G401 (cell line): ENCODE measurements at places on chromosomes 1 and 21. TPM values are rescaled to one million over a fixed set of nuclear protein-coding genes. Genes with fewer than 3 reads are reported as not detected.

DNA sequence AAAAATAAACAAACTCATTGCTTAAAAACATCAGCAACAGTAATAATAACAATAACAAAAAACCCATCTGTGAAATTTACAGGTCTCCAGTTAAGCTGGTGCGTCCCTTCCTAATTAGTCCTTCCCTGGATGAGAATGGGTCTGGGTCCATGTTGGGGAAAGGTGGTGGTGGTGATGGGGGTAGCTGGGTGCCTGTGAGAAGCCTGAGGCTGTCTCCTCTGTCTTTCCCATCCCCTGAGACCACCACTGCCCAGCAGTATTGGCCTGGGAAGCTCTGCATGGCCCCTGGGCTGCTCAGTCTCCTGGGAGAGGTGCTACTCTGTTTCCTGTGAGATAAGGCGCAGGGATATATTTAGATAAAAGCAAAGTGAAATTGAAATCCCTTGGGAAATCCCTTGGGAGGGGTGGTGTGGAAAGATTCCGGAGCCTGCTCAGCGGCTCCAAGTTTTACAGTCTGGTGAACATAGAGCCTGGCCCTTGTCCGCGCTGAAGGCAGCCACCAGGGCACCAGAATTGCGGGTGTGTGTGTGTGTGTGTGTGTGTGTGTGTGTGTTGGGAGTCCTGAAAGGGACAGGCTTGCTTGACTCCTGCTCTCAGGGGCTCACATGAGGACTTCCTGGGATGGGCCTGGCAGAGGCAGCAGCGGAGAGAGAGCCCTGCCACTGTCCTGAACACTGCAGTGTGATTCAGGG, 150.2 kb downstream of the FOXD2 start:
- no peak for DNase-seq

DNA sequence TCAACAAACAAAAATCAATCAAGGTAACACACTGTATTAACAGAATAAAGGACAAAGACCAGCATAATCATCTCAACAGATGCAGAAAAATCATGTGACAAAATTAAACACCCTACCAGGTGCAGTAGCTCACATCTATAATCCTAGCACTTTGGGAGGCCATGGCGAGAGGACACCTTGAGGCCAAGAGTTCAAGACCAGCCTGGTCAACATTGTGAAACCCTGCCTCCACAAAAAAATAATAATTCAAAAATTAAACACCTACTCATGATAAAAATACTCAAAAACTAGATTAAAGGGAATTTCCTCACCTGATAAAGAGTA, 35.3 kb downstream of the PIK3R3 start:
- no peak for DNase-seq

GRCh38 chr1:172959571-172959970, 91.2 kb downstream of the TNFSF18 start:
- no peak for DNase-seq

DNA sequence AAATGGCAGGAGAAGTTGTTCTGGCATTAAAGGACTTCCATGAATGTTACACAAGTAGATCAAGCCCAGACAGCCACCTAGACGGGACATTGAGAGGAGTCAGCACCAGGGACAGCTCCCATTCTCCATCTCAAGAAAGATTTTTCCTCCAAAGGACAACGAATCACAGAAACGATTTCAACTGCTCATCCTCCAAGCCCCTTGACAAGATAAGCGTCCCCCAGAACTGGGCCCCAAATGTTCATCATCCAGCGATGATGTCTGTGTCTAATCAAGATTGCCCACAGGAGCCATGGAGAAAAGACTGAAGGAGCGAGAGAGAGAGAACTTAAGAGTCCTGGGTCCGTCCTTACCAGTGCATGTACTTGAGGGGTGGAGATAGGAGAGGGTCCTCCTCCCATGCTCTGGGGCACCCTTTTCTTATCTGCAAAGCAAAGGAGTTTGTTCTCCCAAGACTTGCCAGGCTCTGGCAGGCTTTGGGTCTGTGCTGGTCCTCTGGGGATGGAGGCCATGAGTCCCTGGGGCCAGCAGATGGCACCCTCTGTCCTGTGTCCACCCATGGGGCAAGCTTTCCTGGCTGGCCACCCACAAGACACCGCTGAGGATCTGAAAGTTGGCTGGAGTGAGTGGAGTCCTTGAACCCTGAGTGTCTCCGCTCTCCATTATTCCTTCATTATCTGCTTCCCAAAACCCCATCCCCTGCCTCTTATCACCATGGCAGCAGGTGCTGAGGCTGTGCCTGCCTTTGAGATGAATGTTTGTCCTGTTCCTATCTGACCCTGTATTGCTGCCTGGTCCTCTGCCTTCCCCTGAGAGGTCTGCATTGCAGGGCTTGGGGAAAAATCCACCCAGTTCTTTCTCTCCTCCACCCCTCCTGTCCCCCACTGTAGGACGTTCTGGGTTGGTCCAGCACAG, 164.6 kb downstream of the ACTL8 start:
- DNase-seq = peak; percentile 75

- peak; percentile 62 for DNase-seq
Observed at GRCh38 chr1:165631342-165632151, 513 bp downstream of the MGST3 start.

DNA sequence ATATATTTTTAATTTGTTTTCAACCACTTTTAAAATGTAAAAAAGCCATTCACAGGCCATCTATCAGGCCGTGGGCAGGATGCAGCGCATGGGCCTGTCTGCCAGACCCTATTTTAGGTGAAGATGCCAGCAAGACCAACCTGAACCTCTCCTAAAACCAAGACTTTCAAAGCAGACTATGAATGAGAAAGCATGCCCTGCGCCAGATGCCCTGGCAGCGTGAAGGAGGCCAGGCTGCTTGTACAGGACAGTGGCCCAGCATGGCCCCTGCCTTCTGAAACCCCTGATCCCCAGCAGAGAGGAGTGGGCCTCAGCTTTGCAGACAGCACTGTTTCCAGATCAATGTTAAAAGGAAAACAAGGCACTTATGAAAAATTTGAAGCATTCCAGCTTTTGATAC, 31.6 kb downstream of the WDR4 start:
- no peak for DNase-seq

The LCK gene
- not detected in 2 replicates for total RNA-seq

GRCh38 chr1:91148641-91149069, 126.8 kb upstream of the ZNF644 start:
- DNase-seq = no peak

The DNAJC6 gene
- 1.4 and 2.5 TPM in 2 replicates for total RNA-seq

- no peak for DNase-seq
Observed at GRCh38 chr1:208557046-208557722, 313.0 kb upstream of the PLXNA2 start.

- DNase-seq = no peak
Observed at GRCh38 chr1:17121881-17122280, 2.6 kb upstream of the PADI2 start.

DNA sequence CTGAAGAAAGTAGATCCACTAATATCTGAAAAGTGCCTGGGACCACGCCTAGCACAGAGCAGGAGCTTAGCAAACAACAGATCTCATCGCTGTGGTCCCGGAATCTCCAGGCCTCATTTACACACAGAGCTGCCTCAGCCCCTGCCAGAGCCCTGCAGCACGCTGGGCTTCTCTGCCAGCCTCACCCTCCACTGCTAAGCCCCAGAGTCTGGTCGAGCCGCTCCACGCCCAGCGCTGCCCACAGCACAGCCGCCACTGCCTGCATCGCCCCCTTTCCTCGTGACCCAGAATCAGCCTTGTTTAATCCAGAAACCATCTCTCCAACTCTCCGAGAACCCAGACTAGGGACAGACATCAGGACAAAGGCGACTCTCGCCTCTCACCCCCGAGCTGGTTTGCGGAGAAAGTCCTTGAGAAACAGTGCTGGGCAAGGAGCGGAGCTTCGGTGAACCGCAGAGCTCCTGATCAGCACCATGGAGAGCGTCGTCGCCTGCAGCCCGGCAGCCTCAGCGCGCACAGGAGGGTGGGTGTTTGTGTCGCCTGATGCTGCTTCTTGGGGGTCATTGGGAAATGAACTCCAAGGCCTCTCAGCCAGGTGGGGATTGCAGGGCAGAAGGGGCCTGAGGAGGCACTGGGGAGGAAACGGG, 145.1 kb downstream of the NPHP4 start:
- no peak for DNase-seq

The LSM10 gene
- 37.5 and 57.9 TPM in 2 replicates for total RNA-seq

GRCh38 chr1:15063346-15063745, 90.2 kb upstream of the TMEM51 start:
- DNase-seq = no peak

The WNT4 gene
- total RNA-seq = 0.27 and 0.86 TPM in 2 replicates

DNA sequence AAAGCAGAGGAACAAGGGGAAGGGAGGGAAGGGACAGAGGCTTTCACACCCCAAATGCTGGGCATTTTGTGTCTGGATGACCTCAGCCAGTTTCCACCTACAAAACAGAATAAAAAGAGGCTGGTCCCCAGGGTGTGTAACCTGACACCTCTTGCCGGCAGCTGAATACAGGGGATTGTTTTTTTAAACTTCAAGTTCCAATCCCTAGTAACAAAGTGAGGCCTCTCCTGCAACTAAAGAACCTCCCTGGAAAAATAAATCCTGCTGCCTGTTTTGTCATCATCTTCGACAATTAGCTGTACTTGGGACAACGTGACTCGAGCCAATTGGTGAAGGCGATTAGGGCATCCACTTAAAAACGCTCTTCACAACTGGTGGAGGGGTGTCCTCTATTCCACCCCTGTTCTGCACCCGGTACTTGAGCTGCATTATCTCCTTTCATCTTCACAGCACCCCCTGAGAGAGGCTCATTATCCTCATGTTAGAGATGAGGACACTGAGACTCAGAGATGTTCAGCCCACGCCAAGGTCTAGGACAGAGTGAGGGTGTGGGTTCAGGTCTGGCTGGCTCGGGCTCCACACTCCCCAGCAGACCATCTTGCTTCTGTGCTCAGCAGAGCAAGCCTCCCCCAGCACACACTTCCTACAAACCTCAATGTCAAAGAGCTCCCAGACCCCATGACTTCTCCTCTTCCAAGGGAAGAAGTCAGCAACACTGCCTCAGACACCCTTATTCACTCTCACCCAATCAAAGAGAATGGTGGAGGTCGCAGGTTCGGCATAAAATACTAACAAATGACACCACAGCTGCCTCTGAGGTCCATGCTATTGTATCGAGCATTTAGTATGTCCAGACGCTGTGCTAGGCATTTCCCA, 15.2 kb downstream of the ITPKB start:
- no peak for DNase-seq

DNA sequence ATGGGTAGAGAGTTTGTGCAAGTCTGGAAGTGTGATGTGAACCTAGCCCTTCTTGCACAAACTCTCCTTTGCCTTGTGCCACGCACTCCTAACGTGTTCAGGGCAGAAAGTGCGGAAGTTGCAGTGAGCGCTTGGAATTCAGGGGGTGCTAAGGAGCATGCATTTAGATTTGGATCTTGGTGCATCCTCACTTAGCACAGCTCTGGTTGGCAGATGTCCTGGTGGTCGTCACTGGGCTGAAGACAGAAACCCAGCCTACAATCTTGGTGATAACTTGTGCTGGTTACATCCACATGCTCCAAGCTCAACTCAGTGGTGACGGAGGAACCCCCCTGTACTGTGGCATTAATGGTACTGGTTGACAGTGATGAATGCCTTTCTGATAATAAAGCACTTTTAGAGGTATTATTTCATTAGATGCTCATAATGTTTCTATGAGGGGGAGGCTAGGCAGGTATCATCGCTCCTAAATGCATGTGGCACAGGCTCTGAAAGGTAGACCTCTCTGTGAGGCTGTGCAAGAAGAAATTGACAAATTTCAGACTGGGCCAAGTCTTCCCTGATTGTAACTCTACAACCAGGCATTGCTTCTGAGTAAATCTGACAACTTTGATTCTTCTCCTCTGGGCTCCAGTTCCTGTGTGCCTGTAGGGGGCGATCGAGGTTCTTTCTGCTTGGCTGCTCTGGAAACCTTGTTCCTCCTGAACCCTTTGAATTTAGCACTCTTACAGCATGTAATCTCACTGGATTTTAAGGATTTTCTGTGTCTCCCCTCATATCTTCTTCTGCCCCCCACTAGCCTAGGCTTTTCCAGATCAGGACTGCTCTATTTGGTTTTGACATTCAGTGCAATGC, 40.6 kb downstream of the MAPKAPK2 start:
- DNase-seq = peak; percentile 49

The B3GALT6 gene
- total RNA-seq = 38.4 and 44.3 TPM in 2 replicates

The TTC39A gene
- 20.3 and 37.4 TPM in 2 replicates for total RNA-seq

- DNase-seq = peak; percentile 83
Observed at GRCh38 chr21:15826147-15826780, 96.5 kb downstream of the USP25 start.

DNA sequence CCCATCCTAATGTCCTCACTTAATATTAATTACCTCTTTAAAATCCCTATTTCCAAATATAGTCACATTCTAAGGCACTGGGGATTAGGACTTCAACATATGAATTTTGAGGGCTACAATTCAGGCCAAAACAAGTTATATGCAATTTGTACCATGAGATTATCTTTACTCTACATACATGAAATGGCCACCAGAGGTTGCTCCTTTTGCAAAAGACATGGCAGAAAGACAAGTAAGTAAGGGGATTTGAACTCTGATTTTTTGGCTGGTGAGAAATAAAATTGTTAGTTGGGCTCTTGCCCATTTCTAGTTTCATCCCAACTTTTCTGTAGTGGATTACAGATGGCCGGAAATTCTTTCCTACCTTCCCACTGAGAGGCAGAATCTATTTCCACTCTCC, 4.8 kb upstream of the ALG6 start:
- no peak for DNase-seq

- no peak for DNase-seq
Observed at GRCh38 chr1:241582921-241583321, 50.7 kb downstream of the KMO start.

- DNase-seq = no peak
Observed at GRCh38 chr1:162970021-162970420, 99.1 kb upstream of the RGS4 start.

DNA sequence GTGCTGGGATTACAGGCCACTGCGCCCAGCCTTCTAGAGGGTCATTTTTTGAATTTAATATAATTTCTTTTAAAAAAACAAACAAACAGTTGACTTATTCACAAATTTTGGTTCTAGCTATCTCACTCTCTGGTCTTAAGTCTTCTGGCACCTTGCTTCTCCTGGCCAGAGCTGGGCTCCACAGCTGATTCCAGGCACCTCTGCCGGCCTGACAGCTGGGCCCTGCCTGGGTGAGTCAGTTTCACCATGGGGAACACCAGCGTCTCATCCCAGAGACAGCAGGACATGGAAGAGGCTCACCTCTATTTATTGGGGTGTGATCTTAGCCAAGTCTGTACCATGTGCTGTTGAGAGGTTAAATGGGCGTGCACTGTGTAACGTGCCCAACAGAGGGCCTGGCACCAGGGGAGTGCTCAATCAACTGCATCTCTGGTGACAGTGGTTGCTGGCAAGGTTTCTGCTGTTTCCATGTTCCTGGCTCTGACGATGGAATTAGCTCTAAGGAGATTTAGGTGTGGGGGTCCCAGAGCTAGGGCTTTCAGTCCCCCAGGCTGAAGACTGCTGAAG, 956 bp downstream of the CPLANE2 start:
- DNase-seq = no peak

The RYR2 gene
- total RNA-seq = not detected in 2 replicates

The KRTAP20-4 gene
- total RNA-seq = not detected in 2 replicates

GRCh38 chr21:31983120-31983519, 110.3 kb downstream of the HUNK start:
- DNase-seq = no peak

DNA sequence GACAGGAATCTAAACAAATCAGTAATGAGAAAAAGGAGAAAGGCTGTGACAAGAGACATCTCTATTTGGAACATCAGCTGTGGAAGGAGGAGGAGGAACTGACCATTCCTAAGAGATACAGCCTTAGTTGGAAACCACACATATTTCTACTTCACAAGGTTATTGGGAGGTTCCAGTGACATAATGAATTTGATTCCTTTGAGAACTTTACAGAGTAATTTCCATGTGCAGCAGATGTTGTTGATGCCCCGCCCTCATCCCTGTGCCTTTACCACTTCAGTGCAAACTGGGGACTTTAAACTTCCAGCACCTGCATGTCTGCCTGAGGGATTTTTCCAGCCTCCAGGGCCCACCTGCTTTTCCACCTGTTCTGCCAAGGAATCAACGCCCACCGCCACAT, 9.3 kb upstream of the ST6GALNAC5 start:
- DNase-seq = no peak
